ENCODE measurements at places on chromosomes 4 and X.

DNA sequence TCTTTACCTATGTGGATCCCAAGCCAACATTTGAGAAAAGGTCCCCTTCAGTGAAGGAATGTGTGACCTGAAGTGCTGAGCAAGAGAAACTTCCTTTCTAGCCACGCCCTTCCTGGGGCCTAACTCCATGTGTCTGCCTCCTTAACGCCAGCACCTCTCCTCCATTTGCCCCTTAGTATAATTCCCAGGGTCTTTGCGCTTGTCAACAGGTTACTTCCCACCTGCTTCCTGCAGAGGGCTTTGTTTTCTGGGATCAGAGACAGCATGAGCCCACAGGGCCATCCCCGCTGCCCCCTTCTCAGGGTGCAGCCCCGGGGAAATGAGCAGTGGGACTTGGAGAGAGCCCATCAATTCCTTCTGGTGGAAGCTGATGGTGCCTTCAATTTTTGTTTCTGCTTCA lies 45.9 kb upstream of the DRD5 start:
- DNase-seq: no peak

- peak; percentile 70 for DNase-seq
These were observed 275.1 kb downstream of the GPM6A start for GRCh38 chr4:175536852-175537453.

- no peak for DNase-seq
These were observed 55.0 kb upstream of the TMEM33 start for GRCh38 chr4:41880022-41880837.

- no peak for DNase-seq
These were observed 9.2 kb downstream of the PDE6B start for GRCh38 chr4:634599-634985.

DNA sequence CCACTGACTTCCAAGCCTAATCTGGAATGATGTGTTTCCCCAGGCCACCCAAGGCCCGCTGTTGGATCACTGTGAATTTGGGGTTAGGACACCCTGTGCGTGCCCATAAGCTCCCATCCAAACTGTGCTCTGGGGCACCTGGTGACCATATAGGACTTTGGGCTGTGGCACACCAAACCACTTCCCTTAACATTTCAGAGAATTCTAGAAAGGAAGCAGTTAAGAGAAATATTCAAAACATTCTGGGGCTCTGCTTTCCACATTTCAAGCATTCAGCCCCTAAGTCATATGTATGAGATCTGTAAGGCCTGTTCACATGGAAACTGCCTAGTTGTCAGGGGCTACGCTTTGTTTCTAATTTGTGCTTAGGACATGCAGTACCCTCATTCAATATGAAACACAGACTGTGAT lies 14.4 kb downstream of the VGLL1 start:
- DNase-seq: no peak

- no peak for DNase-seq
These were observed 104.6 kb downstream of the FBXW7 start for GRCh38 chr4:152431291-152431690.

DNA sequence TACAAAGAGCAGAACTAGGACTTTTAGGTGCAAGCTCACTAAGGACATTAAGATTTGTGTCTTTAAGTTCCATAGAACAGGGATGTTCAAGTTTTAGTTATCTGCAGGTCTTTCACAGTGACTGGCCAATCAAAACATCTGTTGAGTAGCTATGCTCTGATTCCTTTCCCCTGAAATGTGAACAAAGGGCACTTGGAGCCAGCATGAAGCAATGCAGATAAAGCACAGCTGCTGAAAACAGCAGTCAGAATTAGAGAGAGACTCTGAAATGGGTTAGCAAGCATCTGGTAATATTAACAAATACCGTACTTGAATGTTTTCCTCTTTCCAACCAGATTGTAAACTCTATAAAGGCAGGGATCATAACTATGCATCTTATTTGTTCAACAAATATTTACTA lies 276.9 kb downstream of the RAB28 start:
- no peak for DNase-seq

DNA sequence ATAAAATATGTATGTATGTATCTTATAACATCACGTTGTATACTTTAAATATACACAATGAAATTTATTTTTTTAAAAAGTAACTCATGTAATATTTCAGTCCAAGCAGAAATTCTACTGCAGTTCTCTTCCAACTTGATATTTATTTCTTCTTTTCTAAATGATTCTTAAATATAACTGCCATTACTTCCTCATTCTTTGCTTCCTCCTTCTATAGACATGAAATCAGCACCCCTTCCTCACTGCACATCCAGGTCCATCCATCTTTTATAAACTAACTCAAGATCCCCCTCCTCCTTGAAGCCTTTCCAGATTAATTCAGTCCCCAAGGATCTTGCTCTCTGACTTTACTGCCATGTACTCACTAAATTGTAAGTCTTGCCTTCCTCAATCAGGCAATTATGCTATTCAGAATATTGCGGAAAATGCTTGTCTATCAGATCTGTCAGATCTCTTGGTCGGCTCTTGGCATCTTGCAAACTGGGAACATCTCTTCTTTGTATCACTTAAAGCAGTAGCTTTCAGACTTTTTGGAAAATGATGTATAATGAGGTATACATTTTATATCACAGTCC lies 3.7 kb downstream of the GPRIN3 start:
- DNase-seq: no peak

DNA sequence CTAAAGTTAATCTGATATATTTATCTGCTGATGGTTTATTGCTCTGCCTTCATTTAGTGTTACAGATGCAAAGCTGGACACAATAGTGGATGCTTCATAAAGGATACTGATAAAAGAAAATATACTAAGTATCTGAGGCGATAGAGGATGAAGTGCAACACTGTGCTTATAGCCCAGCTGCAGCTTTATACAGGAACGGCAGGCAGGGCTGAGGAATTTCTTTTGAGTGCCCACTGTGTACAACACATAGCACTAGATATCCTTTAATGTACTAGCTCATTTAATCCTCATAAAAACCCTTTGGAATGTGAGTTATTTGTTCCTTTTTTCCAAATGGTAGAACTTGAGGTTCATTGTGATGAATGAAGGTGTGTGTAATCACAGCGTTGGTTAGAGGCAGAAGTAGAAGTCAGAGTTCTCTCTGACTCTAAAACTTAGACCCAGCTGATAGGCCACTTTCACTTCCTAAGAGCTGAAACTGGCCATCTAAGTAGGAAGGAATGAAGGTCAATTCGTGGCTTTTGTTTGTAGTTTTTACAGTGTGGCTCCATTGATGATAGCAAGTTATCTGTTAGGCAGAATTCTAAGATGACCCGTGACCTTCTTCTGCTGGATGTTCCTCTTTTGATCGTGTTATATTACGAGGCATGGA lies 138.0 kb downstream of the VEGFC start:
- DNase-seq: no peak

- peak; percentile 15 for DNase-seq
These were observed 13.5 kb downstream of the TTC29 start for GRCh38 chr4:146932116-146932515.

- DNase-seq: no peak
These were observed 1443.4 kb upstream of the TENM3 start for GRCh38 chr4:180799798-180800197.

- DNase-seq: no peak
These were observed 166.5 kb downstream of the PRR32 start for GRCh38 chrX:126985981-126986380.

- DNase-seq: peak; percentile 98
These were observed 9.4 kb downstream of the FHIP1A start for GRCh38 chr4:151418385-151418784.

- DNase-seq: no peak
These were observed 8.8 kb downstream of the INTU start for GRCh38 chr4:127641524-127641923.

- no peak for DNase-seq
These were observed 45.4 kb downstream of the RASL11B start for GRCh38 chr4:52907510-52907909.

DNA sequence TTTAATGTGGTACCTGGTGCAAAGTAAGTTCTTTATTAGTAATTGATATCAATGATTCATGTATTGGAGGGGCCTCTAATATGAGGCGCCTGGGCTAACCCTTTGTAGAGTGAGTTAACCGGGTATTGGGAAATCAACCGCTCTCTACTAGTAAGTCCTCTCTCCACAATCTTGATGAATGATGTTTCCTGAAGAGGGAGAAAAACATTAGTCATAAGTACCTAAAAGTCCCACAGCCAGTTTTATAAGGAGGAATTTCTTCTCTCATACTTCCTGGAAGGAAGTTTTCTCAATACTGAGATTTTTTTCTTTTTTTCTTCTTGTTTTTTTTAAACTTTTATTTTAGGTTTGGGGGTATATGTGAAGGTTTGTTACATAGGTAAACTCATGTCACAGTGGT lies 62.3 kb downstream of the AGTR2 start:
- DNase-seq: peak; percentile 92

GRCh38 chrX:39301036-39301435 lies 499.8 kb downstream of the MID1IP1 start:
- DNase-seq: no peak

DNA sequence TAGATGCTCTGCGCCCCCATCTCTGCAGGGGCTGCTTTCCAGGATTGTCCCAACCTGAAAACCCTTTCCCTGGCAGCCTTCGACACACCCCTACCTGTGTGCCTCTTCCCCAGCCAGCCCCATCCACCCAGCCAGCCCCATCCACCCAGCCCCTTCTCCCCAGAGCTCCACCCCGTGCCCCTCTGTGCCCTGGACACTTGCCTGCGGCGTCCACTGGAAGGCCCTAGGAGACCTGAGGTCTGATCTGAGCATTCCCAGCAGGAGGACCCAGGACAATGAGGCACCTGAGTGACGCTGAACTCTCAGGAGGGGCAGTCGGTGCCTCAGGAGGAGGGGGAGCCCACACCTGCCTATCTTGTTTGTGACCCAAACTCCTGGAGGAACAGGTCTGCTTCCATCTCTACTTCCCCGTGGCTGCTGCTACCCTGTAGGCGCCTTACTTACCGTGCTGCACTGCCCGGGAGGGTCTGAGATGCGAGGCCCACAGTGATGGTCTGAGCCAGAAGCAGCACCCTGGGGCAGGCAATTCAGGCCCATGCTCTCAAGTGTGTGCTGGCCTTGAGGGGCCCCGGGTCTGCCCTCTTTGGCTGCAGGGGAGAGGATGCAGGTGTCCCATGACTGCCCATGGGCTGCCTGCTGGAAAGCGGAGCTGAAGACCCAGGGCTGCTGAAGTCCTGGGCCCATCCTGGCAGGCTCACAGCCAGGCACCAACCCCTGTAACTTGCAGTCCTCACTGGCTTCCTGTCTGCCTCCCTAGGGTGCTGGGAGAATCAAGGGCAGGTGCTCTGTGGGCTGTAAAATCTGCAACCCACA lies 4.9 kb downstream of the LRPAP1 start:
- DNase-seq: no peak

DNA sequence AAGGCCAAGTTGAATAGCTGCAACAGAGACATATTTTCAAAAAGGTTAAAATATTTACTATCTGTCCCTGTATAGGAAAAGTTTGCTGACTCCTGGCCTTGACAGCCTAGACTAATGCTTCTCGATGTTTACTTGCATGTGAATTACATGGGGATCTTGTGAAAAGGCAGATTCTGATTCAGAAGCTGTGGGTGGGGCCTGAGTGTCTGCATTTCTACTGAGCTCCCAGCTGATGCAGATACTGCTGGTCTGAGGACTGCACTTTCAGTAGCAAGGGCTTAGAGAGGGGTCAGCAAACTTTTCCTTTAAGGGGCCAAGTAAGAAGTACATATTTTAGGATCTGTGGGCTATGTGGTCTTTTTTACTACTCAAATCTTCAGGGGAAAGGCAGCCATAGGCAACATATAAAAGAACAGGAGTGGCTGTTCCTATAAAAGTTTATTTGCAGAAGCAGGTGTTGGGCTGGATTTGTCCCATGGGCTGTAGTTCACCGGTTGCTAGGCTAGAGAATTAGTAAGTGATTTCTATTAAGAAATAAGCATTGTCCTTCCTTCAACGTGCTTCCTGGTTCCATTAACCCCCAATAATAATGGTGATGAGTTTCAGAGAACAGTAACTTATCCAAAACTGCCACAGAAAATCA lies 97.2 kb upstream of the PDE5A start:
- peak; percentile 11 for DNase-seq

DNA sequence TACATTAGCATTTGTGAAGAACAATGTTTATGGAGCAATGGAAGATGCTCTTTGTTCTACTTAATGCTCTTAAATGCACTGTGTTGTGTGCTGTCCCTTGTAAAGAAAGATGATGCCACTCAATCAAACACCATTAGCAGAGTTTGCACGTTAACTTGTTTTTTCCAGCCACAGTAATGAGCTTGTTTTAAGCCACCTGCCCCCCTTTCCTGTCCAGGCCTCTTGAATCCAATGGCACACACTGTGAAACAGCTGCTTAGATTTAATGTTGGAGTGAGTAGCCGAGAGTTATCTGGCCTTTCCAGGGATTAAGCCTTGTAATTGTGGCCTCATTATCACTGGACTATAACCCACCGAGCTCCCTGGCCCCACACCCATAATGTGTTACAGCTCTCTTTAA lies 86.0 kb downstream of the PAK3 start:
- no peak for DNase-seq

DNA sequence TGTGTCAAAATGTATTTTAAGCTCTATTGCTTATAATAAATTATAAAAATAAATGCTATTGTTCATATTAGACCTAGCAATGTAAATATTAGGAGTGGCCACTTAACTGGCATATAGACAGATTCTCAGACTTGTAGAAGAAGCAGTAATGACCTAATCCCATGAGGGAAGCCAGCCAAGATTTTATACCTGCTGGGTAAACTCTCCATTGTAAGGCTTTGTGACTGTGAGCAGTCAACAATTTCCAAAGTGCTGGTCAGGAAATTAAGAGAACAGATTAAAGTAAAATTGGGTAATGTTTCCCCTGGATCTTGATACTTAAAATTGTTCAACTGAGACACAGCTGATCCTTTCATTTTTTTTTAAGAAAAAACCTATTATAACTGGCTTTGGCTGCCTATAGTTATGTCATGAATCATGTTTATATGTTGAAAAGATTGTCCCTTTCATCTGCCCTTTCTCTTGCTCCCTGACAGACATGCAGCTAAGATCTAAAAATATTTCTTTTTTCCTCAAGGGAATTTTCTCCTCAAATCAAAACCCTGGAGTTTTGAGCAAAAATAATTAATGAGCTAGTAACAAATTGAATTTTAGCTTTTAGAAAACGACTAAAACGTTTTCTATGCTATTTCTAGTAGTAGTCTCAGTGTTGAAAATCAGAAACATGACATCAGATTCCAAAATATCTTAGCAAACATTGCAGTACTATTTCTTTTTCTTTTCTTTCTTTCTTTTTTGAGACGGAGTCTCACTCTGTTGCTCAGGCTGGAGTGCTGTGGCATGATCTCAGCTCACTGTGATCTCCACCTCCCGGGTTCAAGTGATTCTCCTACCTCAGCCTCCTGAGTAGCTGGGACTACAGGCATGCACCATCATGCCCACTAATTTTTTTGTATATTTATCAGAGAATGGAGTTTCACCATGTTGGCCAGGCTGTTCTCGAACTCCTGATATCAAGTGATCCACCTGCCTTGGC lies 77.9 kb downstream of the ADGRL3 start:
- peak; percentile 91 for DNase-seq
